Glomerular endothelial cell (primary cell): ENCODE measurements at places on chromosomes 12 and 14. TPM values are rescaled to one million over a fixed set of nuclear protein-coding genes. Genes with fewer than 3 reads are reported as not detected.

DNA sequence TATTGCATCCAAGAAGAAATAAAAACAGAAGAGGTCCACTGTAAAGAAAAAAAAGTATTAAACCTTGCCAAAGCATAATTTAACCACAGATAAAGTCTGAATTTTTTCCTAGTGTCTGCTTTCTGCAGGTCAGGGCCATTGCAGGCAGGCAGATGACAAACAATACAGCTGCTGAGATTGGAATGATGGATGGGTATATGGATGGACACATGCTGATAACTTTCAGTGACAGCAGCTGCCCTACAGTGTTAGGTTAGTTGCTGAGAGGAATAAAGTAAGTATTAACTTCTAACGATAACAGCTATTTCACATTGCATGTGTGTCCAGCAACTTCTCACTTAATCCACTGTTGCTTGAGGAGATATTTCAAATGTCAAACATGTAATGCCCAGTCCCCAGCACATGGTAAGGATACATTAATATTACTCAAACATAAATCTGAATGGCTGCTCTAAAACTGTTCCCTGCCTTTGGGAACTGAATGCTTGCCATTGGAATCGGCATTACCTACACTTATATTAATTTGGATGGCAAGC lies 515.3 kb downstream of the RMST start:
- no peak for DNase-seq

DNA sequence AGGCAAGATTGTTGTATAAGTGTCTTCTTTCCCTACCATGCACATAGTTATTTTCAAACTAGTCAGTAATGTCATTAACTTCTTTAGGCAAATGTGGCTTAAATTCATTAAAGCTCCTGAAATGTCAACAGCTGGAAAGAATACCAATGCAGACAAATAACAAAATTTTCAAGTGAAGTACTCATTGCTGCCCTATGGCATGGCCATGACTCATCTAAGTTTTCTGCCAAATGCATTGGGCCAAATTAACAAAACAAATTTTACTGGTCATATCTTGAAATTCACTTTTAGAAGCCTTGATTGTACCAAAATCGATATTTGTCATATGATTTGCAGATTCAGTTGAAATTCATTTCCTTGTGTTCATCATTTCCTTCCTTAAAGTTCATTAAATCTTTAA lies 915.9 kb downstream of the SLC6A15 start:
- DNase-seq, result no peak

Gene CD163L1
- total RNA-seq, result 1.8 and 3.3 TPM in 2 replicates

- no peak for DNase-seq
Measured at GRCh38 chr12:124761871-124762270, 101.8 kb downstream of the SCARB1 start.

GRCh38 chr12:106108185-106108835 lies 30.4 kb downstream of the NUAK1 start:
- no peak for DNase-seq

Gene GALNT8
- total RNA-seq, result 0.35 and 0.53 TPM in 2 replicates

DNA sequence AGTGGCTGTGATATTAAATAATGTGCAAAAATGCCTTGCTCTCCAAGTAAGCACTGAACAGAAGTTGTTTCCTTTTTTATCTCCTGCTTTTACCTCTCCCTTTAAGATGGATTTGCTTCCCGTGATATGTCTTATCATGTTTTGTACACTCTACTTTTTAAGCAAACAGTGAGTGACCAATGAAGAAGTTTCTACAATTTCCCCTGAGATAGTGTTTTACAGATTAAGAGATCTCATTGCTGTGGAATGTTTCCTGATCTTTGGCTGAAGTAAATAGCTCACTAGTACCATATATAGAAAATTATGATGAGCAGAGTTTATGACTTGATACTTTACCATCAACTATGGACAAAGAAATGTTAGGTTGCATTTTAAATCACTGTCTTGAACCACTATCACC lies 184.8 kb upstream of the PDE3A start:
- no peak for DNase-seq

Gene COQ6
- 20.5 and 29.4 TPM in 2 replicates for total RNA-seq

- DNase-seq, result no peak
Measured at GRCh38 chr12:43762596-43762995, 3.8 kb downstream of the IRAK4 start.

- DNase-seq, result no peak
Measured at GRCh38 chr12:58741226-58741625, 179.1 kb downstream of the LRIG3 start.

GRCh38 chr12:89547101-89547500 lies 21.3 kb upstream of the POC1B start:
- no peak for DNase-seq

Gene STAC3
- total RNA-seq, result 0.18 and 0.58 TPM in 2 replicates

DNA sequence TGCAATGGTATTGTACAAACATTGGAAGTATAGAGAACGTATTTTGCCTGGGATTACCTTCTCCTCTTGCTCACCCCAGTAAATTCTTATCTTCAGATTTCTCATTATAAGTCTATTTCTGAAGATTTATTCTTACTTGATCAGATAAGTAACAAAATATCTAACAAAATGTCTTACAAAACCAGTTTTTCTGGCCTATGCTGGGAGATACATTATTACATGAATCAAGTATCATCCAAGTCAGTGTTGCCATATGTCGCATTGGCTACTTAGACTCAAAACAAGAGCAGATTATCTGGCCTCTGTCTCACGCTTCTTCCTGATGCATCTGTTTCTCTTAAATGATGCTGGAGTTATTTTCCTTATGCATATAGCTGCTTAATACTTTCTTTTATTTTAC lies 408.5 kb downstream of the CCER1 start:
- no peak for DNase-seq

DNA sequence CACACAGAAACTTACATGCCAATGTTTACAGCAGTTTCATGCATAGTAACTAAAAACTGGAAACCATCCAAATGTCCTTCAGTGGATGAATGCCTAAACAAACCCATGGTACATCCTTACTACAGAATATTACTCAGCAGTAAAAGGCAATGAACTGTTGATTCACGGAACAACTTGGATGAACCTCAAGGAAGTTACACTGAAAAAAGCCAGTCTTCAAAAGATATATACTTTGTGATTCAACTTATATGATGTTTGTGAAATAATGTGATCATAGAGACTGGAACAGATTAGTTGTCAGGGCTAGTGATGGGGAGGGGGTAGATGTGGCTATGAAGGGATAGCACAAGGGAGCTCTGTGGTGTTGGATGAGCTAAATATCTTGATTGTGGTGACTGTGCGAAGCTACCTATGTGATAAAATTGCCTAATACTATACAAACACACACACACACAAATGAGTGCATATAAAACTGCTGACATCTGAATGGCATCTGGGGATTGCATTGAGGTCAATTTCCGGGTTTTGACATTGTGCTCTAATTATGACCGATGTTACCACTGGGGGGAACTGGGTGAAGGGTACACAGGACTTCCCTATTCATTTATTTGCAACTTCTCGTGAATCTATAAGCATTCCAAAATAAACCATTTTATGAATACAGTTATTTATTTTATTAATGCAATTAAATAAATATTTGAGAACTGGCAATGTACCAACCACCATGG lies 94.3 kb downstream of the RIN3 start:
- DNase-seq, result peak; percentile 62

- no peak for DNase-seq
Measured at GRCh38 chr12:47741340-47741703, 16.0 kb upstream of the ENDOU start.

Gene DNAJC22
- 0.48 and 1.2 TPM in 2 replicates for total RNA-seq

- no peak for DNase-seq
Measured at GRCh38 chr14:44795725-44796124, 166.0 kb downstream of the KLHL28 start.

Gene SCNN1A
- 0.24 TPM in 1 of 2 replicates, not detected in the other for total RNA-seq

GRCh38 chr12:64618953-64619590 lies 8.8 kb downstream of the RASSF3 start:
- DNase-seq, result no peak

GRCh38 chr12:42021469-42021868 lies 123.2 kb downstream of the GXYLT1 start:
- DNase-seq, result peak; percentile 75

Gene TPPP2
- total RNA-seq, result not detected in 2 replicates

Gene GDF3
- total RNA-seq, result 0.53 and 0.78 TPM in 2 replicates

DNA sequence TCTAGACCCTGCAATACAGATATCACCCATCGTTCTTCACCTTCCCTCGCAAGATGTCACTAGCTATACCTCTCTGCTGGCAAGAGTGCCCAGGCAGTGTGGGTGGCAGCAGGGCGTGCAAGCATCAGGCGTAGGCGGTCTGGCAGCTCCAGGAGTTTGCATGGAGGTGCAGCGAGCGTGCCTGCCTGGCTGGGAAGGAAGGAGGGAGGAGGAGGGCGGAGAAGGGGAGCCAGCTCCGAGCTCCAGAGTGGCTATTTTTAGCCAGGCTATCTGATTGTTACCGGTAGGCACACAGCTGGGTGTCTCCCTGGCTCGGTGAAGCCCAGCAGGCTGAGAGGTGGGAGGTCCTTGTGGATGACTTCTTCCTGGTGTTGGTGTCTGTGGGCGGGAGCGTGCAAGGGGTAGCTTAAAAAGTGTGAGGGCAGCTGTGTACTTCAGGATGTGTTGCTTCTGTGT lies 6.2 kb downstream of the FOXJ2 start:
- DNase-seq, result no peak

GRCh38 chr12:28308891-28309290 lies 118.6 kb downstream of the CCDC91 start:
- no peak for DNase-seq

Gene OR6C75
- total RNA-seq, result not detected in 2 replicates

Gene FOXM1
- total RNA-seq, result 7.3 and 17.6 TPM in 2 replicates

GRCh38 chr14:37843954-37844607 lies 248.7 kb downstream of the TTC6 start:
- no peak for DNase-seq

Gene FOXN4
- total RNA-seq, result not detected in 2 replicates

GRCh38 chr12:71138011-71138410 lies 19.8 kb downstream of the TSPAN8 start:
- no peak for DNase-seq

GRCh38 chr12:119803381-119803791 lies 73.7 kb downstream of the CIT start:
- no peak for DNase-seq

DNA sequence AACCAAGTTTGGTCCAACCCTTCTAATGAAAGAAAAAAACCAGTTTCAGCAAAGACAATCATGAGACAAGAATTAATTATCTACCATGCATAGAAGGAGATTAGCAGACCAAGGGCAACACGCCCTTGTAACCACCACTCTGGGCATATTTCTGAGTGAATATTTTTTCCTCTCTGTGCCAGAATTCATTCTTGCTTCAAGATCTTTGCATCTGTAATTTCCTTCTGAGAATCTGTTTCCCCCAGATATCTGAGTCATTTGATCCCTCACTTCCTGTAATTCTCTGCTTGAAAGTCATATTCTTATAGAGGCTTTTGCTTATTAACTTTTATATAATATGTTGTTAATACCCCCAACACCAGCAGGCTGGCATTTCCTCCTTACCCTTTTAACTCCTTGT lies 243.7 kb downstream of the SLC16A7 start:
- DNase-seq, result peak; percentile 95

- no peak for DNase-seq
Measured at GRCh38 chr12:49631336-49631907, 8.1 kb downstream of the PRPF40B start.

DNA sequence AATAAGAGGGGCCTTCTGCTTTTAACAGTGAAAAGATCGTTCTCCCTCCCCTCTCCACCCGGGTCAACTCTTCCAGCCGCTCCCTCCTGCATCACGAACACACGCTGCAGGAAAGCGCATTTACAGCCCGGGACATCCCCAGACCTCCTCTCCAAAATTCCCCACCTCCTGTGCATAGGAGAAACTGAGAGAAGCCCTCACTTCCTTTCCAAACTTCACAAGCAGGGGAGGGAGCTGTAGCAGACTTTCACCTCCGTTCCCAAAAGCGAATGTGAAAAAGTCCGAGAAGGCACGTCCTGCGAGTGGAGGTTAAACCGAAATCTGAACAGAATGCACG lies 513 bp downstream of the BCAT1 start:
- DNase-seq, result peak; percentile 10

- DNase-seq, result no peak
Measured at GRCh38 chr14:72104011-72104613, 171.9 kb downstream of the RGS6 start.

GRCh38 chr12:92949466-92949865 lies 20.4 kb upstream of the EEA1 start:
- DNase-seq, result no peak

DNA sequence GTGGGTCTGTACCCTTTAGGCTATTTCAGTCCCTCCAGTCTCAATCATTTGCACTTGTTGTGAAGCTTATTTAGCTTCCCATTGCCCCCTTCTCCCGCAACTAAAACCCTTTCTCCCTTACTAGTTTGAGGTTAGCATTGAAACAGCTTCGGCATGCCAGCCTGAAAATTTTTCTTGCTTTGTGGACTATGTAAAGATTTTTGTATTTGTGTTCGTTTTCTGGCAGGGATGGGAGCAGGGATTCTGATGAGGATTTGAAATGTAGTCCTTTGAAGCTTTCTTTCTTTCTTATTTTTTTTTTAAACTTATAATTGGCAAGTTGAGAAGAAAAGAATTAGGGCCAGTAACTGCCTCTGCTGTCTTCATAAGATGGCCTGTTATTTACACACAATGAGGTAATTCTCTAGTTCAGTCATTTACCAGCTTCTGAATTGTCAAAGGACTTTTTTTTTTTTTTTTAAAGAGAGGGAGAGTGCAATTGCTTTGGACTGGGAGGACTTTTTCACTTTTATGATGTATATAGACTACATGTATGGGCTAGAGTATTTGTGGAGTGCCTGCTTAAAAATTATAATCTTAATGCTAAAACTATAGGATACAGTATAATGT lies 29.0 kb downstream of the PALS1 start:
- DNase-seq, result no peak

Gene TOMM20L
- total RNA-seq, result not detected in 2 replicates

GRCh38 chr12:65313719-65314317 lies 35.3 kb downstream of the MSRB3 start:
- peak; percentile 23 for DNase-seq

Gene DCAF5
- total RNA-seq, result 20.3 and 37.4 TPM in 2 replicates

- no peak for DNase-seq
Measured at GRCh38 chr12:116236976-116237375, 40.5 kb downstream of the MED13L start.

GRCh38 chr12:28631831-28632230 lies 441.6 kb downstream of the CCDC91 start:
- DNase-seq, result no peak

Gene RIPK3
- 1.3 and 2.6 TPM in 2 replicates for total RNA-seq

Gene ZFHX2
- total RNA-seq, result 0.93 and 1.8 TPM in 2 replicates

Gene OTX2
- not detected in 2 replicates for total RNA-seq
